ENCODE measurements at places on chromosomes 3 and 15.

GRCh38 chr3:31960793-31961431, 20.1 kb downstream of the OSBPL10 start:
- peak; percentile 30 for DNase-seq

DNA sequence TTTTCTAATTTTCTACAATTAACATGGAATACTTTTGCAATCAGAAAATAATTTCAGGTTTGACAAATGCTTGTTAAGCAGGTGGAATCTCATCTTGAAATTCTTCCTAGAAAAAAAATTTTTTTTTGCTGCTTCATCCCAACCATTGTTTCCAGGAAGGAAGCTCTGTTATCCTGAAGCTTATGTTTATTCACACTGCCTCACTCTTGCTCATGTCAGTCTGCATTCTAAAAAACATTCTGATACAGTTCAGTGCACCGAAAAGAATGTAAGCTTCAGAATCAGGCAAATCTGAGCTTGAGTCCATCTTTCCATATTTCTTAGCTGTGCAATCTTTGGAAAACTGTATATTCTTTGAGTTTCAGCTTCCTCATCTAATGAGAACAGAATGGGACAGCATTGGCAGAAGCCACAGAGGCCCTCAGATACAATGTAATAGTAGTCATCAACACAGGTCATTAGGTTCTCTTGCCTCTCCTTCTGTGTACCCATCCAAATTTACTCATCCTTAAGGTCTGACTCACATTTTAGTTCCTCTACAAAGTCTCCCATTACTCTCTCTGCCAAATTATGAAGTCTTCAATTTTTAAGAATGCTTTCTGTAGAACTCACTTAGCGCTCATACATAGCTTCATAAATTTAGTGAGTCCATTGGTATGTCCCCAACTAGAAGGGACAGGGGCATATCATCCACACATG, 881.8 kb upstream of the NR2F2 start:
- no peak for DNase-seq

GRCh38 chr3:161337311-161337710, 34.0 kb downstream of the SPTSSB start:
- no peak for DNase-seq

GRCh38 chr15:22881739-22882440, 43.4 kb downstream of the NIPA2 start:
- no peak for DNase-seq

- DNase-seq: no peak
Measured at GRCh38 chr15:70308011-70308734, 210.5 kb upstream of the TLE3 start.

- DNase-seq: no peak
Measured at GRCh38 chr15:28920781-28921331, 35.1 kb downstream of the APBA2 start.

DNA sequence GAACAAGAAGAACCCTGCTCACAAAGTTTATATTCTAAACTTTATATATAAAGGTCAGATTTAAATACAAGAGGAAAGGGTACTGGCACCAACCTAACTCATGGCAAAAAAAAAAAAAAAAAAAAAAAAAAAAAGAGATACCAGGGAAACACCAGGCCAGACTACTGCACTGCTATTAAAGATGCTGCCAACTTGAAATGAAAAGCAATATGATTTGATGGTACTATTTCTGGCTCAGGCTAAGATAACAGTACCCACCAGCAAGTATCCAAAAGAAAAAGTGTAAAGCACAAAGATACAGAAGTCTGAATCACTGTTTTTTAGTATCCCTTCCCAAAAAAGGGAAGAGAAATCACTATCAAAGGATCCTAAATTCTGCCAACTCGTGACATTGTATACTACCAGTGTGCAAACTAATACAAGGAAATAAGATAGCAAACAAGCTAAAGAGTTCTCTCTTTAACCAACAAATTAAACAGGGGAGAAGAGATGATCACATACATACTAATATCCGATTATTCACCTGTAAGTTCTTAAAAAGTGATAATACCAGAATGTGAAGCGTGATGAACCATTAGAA, 28.4 kb downstream of the PEAK1 start:
- DNase-seq: no peak

DNA sequence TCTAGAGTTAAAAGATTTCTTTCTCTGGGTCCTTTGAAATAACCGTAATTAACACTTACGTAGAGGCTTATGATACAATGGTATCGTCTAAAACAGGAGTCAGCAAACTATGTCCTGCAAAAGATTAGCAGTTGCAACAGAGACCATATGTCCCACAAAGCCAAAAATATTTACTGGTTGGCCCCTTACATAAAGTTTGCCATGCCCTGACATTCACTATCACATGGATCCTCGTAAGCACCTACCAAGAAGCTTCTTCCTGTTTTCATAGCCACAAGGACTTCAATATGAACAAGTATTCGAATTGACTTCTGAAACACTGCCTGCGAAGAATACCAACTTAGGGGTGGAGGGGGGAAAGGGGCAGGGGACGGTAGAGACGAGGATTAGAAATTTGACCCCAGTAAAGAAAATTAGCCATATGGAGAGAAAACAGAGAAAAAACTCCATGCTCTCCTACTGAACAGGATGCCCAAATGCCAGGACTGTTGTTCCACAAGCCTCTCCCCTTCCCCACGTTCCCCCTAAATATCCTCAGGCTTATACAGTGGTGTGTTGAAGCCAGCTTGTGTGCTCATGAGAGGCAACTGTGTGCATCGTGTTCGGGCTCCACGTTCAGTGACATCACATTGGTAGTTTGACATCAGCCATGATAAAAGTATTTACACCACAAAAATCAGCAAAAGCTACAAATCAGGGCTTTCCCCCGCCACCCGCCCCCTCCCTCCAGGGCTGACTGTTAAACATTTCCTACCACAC, 144.1 kb upstream of the HES1 start:
- no peak for DNase-seq

DNA sequence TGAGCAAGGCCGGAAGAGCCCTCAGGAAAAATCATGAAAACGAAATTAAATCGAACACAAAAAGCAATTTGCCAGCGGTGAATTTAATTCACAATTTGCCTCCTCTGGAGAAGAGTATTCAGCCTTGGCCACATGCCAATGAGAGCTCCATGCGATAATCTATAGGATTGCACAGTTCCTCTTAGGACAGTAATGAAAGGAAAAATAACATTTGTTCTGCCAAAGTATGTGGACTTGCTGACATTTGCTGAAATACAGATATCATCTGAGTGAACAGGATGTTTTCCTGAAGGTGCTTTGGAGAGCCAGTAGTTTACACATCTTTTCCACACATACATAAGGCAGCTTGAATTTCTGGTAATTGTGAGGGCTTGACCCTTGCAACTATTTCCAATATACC, 188.6 kb upstream of the PDZRN3 start:
- DNase-seq: peak; percentile 44

Data from NCI-H345 (cell line).